AG04449 (cell line): ENCODE measurements at places on chromosomes 13 and 19.
A peak's percentile ranks its signal among the peaks of the same experiment; 100 is the strongest.

GRCh38 chr19:3653865-3654513, 27.4 kb upstream of the CACTIN start:
- DNase-seq = no peak

- no peak for DNase-seq
Measured at GRCh38 chr13:31191748-31192147, 8.0 kb upstream of the B3GLCT start.

DNA sequence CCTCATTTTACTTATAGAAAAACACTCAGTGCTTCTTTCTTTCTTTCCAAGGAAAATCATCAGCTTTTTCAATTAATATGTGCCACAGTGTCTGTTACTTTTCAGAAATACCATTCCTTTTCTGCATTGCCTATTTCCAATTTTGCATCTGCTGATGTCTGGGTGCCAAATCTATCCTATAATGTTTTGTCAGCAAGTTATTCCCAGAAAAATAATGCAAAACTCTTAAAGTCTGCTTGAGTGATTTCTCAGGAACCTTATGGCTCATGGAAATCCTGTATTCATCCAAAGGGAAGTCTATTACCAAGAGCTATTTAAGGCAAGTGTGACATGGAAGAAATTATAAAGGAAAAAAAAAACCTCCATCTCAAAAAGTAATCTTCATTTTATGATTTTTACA, 224.4 kb downstream of the FGF14 start:
- DNase-seq = no peak

DNA sequence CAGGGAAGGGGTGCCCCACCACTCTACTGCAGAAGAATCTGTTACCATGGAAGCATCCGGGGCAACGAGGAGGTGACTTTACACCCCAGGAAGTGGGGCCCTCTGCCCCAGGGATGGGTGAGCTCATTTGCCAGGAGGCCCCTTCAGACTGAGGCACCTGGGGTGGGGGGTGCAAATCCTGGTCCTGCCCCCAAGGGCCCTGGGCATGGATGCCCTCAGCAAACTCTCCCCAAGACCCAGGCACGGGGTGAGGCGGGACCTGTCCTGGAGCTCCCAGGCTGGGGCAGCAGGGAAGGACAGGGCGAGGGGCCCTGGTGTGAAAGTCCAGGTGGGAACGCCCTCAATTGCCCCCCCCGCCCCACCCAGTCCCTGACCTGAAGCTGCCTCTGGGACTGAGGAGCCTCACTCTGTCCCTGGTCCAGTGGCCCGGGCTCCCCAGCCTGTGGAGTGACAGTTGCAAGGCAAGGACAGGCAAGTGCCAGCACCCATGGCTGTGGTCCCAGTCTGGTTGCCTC, 52.5 kb downstream of the C1QTNF9 start:
- no peak for DNase-seq

- DNase-seq = no peak
Measured at GRCh38 chr13:109977212-109977968, 191.0 kb upstream of the IRS2 start.

DNA sequence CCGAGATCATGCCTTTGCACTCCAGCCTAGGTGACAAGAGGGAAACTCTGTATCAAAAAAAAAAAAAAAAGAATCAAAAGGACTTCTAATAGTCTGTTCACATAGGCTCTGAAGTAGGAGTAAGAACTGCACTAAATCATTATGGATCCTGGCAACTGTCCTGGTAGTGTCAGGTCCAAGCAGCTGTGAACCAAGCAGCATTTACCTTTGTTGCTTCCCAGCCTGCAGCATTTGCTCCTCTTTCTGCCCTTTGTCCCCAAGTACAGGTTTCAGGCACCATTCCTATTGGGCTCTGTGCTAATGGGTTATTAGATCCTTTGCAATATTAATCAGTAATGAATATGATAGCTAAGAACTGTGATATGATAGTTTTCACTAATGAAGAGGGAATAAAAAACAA, 77.4 kb upstream of the NBEA start:
- DNase-seq = no peak

DNA sequence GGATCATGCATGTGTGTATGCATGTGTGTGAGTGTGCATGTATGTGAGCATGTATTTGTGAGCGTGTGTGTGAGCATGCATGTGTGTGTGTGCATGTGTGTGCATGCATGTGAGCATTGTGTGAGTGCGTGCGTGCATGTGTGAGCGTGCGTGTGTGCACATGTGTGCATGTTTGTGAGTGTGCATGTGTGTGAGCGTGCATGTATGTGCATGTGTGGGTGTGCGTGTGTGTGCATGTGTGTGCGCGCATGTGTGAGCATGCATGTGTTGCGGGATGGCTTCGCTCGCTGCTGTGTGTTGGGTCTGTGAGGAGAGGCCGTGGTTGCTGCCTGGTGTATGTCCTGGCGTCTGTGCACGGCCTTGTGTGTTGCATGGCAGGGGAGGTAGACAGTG, 32.4 kb downstream of the PAK4 start:
- DNase-seq = no peak

- no peak for DNase-seq
Measured at GRCh38 chr19:14407605-14408484, 11.3 kb downstream of the DDX39A start.

- DNase-seq = no peak
Measured at GRCh38 chr13:110265682-110266430, 41.1 kb downstream of the COL4A1 start.

- DNase-seq = no peak
Measured at GRCh38 chr13:24214528-24214927, 54.0 kb downstream of the SPATA13 start.

- no peak for DNase-seq
Measured at GRCh38 chr13:77876176-77876575, 42.5 kb downstream of the EDNRB start.

- no peak for DNase-seq
Measured at GRCh38 chr13:31322702-31323405, 123.1 kb downstream of the B3GLCT start.

- no peak for DNase-seq
Measured at GRCh38 chr19:2850256-2850925, 9.1 kb downstream of the ZNF555 start.

DNA sequence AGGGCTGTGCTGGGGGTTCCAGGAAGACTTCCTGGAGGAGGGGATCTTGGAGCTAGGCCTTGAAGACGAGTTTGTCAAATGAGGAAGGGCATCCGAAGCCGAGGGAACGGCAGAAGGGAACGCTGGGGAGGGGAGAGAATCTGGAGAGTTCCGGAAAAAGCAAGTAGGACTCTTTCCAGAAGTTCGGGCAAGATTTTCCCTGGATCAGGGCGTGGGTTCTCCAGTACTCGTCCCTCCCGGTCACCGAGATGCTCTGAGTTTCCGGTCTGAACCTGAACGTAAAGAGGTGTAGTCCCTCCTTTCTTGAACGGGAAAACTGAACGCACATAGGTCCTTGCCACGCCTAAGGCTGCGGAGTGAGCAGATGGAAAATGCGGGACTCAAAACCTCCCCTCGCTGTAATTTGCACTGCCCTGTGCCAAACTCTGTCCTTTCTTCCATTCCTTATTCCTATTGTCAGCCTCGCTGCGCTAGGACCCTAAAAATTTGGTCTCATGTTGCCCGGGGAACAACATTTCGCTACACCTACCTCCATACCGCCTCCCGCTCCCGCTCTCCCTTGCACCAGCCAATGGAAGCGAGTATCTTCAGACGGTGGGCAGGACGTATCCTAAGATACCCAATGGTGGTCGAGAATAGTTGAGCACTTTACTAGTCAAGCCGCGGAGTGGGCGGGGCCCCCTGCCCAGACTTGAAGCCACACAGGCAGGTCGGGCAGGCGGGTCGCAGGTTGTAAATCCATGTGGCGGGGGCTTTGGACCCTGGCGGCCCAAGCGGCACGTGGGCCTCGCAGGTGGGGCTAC, at the start of gene GTPBP3:
TSS of gene GTPBP3 (plus strand) at position 682 of the 803 bp plus-strand sequence. CDS start at position 741, 59 bp downstream.
- peak; percentile 91 for DNase-seq

- DNase-seq = no peak
Measured at GRCh38 chr13:51887468-51887867, 25.7 kb downstream of the CCDC70 start.

DNA sequence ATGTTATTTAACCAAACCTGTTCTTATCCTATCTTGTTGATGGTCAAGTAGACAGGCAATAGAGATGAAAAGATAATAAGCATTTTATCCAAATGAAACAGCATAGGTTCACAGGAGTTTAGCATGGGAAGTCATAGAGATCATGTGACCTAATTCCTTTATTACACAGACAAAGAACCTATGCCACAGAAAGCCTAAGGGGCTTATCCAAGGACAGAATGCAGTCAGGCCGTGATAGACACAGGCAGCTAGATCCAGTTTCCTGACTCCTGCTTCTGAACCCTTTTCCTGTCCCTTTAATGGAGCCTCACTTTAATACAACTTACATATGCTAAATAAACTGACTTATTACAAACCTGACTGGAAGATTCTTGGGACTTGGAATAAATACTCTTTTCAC, 532.1 kb downstream of the IRS2 start:
- no peak for DNase-seq

DNA sequence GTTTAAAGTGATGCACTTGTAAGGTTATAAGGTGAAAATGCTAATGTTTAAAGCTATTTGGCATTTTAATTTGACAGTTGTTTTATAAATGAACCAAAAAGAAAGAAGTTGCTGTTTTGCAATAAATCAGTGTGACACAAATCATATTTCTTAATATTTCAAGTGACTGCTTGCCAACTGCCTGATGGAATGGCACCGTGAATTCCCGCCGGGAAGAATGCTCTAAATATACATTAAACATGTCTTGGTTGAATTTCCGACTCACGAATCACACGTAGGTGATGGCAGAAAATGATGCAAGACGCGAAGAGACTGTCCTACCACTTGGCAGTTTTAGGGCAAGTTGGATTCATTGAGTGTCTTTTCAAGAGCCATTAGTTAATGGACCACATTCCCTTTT, 3.1 kb upstream of the GJB2 start:
- DNase-seq = no peak

- no peak for DNase-seq
Measured at GRCh38 chr13:106467427-106468122, 67.9 kb downstream of the EFNB2 start.

DNA sequence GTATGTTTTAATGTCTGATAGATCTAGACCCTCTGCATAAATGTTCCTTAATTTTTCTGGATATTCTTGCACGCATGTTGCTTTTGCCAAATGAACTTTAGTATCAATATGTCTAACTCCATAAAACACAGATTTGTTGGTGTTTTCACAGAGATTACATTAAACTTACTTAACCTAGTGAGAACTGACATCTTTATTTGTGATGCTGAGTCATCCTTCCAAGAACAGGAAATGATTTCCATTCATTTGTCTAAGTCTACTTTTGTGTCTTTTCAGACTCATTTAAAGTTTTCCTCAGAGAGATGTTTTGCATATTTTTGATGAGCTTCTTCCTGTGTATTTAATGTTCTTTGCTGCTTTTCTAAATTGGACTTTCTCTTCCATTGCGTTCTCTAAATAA, 184.0 kb downstream of the SLC7A1 start:
- DNase-seq = peak; percentile 10

GRCh38 chr13:104953588-104953987, 1581.9 kb downstream of the EFNB2 start:
- DNase-seq = peak; percentile 17

GRCh38 chr13:33073338-33073737, 57.1 kb downstream of the KL start:
- no peak for DNase-seq

- no peak for DNase-seq
Measured at GRCh38 chr13:99953138-99953755, 18.3 kb downstream of the ZIC5 start.

- no peak for DNase-seq
Measured at GRCh38 chr13:40118337-40118736, 462.9 kb downstream of the COG6 start.

DNA sequence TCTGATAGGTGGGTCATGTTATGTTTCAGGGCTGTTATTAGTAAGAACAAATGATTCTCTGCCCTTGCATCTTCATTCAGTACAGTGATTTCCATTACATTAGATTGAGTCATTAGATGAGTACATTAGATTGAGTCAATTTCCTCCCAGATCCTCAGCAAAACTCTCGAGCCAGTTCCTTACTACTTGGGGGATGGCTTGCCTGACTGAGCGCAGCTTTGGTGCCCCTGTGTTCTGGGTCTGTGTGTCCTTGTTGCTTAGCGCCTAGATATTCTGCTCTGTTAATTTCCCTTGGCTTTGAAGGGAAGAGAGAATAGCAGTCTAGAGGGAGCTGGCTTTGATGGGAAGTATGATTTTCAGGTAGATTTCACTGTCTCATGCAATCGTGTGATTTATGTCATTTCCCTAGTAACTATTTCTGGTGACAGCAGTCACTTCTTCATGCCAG, 19.1 kb upstream of the SCEL start:
- DNase-seq = no peak
